ENCODE measurements at places on chromosomes 3 and 15.

GRCh38 chr3:45776301-45776595, 20.1 kb downstream of the SLC6A20 start:
- DNase-seq = no peak

DNA sequence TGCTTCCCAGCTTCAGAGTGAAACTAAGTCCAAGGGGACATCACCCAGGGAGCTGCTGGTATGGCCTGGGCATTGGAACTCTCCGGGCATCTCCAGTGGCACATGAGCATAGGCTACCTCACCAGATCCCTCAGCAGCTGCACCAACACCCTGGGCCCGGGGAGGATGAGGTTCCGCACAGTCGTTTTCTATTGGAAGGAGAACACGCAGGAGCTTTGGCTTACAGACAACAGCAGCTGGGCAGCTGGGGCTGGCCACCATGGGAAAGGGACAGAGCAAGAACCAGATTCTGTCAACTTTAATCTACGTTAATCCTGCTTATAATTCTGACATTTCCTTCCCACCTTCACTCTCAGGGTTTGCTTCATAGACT, 65.5 kb downstream of the MYO1E start:
- no peak for DNase-seq

GRCh38 chr3:141392897-141393734, 24.8 kb downstream of the ZBTB38 start:
- peak; percentile 91 for DNase-seq

- DNase-seq = no peak
Observed at GRCh38 chr15:71893691-71894090, 83.3 kb downstream of the NR2E3 start.
